ENCODE measurements at places on chromosomes 6 and 20.

DNA sequence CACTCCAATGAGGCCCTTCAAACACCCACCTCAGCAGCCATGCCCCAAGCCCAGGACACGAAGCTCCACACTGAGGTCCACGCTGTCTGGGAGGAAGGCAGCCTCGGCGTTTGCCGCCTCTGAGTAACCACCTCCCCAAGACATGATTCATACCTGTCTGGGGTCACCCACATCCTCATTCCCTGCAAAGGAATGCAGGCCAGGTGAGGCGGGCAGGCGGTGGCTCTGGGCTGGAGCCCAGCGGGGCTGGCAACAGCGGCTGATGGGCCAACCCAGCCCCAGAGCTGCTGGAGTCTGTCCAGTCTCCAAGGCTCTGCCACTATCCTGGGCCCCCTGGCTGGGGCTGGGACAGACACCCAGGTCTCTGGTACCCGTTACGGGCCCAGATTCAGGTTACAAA, 14.8 kb downstream of the PMEPA1 start:
- DNase-seq = no peak

- peak; percentile 79 for DNase-seq
Observed at GRCh38 chr6:112029045-112029822, 24.7 kb upstream of the CCN6 start.

DNA sequence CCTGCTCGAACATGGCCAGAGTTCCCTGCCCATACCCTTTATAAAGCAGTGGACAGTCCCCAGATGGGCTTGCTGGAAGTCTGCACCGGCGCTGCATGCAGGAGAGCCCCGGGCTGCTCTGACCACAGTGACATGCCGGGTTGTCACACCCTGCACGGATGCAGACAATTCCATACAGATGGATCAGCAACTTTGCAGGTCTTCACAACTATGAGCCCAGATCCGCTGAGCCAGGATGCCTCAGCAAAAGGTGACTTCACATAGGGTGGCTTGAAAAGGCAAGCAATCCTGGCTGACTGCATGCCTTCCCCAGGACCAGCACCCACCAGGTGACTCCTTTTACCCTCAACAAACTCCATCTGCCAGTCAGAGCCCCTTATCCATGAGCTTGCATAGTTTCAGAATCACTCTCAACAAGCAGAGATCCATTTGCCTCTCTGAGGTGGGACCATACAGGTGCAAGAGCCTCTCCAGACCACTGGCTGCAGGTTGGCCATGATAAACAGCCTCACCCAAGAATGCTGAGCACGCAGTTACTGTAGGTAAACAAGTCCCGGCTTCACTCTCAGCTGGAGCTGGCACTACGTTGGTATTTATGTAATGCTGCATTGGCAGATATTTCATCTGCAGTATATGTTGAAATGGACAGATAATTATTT, 183.0 kb upstream of the QKI start:
- no peak for DNase-seq

GRCh38 chr6:3310703-3311102, 52.0 kb downstream of the PSMG4 start:
- no peak for DNase-seq

DNA sequence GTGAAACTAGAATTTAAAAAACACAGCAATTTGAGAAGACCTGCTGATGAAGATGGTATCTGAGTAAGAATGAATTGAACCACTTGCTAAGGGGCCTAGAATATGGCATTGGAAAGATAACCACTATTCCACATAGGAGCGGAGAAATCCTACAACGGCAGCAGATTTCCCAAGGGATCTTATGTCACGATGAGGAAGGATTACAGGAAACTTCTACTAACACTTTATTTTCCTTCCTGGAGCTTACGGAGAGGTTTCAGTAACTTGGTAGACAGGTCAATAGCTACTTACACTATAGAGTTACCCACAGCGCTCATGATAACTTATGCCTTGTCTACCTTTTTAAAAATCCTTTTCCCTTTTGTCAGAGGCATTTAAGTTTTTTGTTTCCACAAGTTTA, 11.8 kb upstream of the TCF21 start:
- no peak for DNase-seq

DNA sequence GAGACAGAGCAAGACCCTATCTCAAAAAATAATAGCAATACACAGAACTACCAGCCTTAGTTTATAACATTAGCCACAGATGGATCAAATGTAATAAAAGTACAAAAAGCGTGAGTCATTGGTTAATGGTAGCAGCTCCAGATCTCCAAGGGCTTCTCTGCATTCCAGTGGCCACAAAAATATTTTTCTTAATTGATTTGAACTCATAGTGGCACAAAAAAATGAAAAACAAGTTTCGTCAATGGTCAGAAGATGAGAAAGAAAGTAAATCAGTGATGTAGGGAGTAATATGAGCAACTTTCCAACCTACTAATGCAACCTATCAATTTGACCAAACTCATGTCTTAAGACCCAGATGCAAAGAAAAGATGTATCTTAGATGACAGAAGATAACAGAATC, 79.6 kb downstream of the CEP57L1 start:
- DNase-seq = no peak

DNA sequence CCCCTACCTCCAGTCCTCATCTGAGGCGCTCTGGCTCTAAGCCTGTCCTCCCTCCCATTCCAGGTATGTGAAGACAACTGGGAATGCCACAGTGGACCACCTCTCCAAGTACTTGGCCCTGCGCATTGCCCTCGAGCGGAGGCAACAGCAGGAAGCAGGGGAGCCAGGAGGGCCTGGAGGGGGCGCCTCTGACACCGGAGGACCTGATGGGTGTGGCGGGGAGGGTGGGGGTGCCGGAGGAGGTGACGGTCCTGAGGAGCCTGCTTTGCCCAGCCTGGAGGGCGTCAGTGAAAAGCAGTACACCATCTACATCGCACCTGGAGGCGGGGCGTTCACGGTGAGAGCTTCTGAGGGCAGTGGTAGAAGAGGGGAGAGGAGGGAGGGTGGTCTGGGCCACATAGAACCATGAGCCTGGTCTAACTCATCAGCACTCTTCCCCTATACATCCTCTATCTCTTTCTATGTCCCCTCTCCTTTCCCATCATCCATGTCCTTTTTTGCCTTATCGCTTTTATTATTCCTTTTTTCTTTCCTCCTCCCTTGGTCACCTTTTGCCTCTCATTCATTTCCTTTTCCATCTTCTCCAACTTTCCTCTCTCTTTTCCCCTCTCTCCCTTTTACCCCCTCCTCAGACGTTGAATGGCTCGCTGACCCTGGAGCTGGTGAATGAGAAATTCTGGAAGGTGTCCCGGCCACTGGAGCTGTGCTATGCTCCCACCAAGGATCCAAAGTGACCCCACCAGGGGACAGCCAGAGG, 3.5 kb downstream of the RING1 start:
- DNase-seq = no peak

DNA sequence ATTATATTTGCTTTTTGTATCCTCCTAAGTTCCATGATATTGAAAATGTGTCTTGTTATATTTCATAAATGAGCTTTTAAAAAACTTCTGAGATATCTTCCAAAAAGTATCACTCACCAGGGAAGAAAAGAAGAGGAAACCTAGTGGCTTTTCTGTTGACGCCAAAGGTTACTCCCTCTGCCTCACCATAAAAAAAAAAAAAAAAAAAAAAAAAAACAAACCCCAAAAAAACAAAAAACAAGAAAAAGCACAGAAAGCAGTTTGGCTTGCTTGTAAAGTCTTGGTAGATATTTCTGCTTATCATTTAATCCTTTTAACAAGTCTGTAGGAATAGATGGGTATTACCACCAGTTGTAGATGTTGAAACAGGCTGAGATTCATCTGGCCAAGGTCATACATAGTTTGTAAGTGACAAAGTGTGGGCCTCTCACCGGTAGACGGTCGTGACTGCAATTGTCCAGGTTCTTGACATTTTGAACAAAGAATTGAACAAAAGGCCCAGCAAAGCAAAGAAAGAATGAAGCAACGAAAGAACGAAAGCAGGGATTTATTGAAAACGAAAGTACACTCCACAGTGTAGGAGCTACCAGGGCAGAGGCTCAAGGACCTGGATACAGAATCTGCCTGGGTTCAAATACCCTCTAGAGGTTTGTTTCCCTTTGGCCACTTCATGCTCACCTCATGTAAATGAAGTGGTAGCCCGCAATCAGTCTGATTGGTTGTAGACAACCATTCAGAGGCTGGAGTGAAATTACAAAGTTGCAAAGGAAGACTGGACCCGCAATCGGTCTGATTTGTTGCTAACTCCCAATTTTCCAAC, 11.6 kb upstream of the ELOVL5 start:
- DNase-seq = no peak

- no peak for DNase-seq
Observed at GRCh38 chr6:22194188-22194921, 102.5 kb downstream of the PRL start.

- peak; percentile 58 for DNase-seq
Observed at GRCh38 chr6:16318538-16318937, 80.2 kb downstream of the GMPR start.

GRCh38 chr6:158828807-158829206, 9.6 kb upstream of the EZR start:
- no peak for DNase-seq

- DNase-seq = no peak
Observed at GRCh38 chr6:9933677-9934076, 481.2 kb downstream of the TFAP2A start.

DNA sequence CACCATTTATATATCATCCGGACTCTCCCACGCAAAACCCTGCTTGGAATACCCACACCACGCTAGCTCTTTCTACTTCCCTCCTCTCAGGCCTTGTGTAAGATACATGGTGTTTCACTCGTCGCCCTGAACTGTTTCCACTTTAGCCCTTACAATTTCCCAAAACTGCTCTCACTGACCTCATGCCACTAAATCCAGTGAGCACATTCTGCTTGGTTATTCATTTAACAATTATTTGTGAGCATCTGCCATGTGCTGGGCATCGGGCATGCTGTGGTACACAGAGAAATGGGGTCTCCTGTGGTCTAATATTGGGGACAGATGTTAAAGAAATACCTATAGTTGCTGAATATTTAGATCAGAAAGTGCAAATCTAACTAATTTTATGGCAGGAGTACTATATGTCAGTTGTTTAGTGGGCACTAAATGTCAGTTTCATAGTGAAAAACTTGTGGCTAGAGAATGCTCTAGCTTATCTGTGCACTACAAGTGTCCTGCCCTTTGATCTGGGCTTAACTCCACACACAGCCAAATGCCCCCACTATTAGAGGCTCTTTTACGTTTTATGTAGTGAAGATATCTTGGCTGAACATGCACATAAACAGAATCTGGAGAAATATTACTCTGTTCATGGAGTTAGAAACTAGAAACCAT, 41.0 kb downstream of the PLEKHG1 start:
- no peak for DNase-seq

GRCh38 chr6:121247386-121247785, 86.9 kb downstream of the TBC1D32 start:
- no peak for DNase-seq

DNA sequence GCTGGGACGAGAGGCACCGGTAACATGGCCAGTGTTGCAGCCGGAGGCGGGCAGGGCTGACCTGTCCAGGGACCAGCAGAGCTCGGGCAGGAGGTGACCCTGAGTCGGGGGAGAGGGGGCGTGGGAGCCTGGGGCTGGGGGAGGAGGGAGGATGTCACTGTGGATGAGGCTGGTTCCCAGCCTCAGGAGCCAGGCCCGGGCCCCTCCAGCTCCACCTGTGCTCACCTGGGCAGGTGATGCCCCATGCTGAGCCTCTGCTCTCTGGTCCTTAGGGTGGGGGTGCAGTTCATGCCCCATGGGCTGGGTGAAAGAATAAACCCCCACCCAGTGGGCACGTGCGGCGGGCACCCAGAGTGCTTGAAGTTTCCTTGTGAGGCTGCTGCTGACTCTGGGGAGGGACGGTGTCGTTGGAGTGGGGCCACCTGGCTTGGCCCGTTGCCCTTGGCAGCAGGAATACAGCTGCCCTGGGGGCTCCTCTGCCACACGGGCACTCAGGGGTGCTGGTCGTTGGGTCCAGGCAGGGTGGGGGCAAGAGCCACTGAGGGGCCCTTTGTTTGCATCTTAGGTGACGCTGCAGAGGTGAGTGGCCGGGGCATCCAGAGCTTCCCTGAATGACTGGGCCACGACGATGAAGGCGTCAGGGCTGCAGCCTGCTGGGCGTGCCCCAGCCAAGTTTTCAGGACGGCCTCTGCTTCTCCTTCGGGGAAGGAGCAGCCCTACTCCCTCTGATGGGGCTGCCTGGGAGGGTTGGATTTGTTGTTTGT, 24.7 kb upstream of the BHLHE23 start:
- no peak for DNase-seq

DNA sequence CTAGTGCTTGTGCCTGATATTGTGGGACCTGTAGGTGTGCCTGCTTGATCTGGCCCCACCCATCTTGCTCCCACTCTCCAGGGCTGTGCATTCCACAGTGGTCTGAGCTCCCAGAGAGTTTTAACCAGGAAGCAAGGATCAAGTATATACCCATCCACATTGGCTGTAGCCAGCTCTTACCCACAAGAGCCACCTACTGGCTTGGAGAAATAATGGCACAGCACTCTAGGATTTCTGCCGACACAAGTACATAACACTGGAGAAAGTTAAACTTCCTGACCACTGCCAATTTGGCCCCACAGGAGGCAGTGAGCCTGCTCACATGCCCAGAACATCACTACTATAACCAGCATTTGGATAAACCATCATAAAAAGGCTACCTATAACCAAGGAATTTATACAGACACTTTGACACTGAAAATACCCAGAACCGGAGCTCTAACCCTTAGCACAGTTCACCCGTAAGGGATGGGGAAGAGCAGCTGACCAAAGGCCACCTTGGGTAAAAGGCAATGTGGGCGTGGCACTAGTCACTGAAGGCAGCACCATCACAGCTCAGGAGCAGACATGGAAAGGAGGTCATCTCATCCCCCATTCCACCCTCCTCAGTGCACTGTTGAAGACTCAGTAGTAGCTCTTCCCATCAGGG, 440.4 kb downstream of the BTBD3 start:
- DNase-seq = no peak

- DNase-seq = no peak
Observed at GRCh38 chr6:160810238-160810637, 108.2 kb downstream of the PLG start.

- DNase-seq = no peak
Observed at GRCh38 chr20:58277107-58277506, 32.4 kb upstream of the RAB22A start.

DNA sequence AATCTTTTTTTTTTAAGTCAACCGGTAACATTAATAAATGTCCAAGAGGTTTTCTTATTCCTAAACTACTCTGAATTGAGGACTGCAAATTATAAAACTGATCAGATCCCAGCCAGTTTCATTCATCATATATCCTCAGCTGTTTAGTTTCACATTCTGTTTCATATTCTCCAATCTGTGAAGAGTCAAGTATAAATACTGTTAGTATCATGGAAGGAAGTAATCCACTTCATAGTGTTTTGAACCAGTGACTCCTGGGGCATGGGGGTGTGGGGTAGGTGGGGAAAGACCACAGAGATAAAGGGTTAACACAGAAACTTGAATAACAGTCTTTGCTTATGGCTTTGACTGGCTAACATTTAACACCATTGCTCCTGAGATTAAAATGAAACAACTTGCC, 69.9 kb downstream of the FYN start:
- DNase-seq = no peak
